Stomach (tissue), 19 donors: ENCODE measurements at places on chromosomes 7 and 10.

- peak; percentile 41 for DNase-seq
Observed at GRCh38 chr10:43962346-43963191, 313.9 kb upstream of the ZNF32 start.

- DNase-seq, result no peak
Observed at GRCh38 chr7:2964208-2964607, 79.5 kb downstream of the CARD11 start.

DNA sequence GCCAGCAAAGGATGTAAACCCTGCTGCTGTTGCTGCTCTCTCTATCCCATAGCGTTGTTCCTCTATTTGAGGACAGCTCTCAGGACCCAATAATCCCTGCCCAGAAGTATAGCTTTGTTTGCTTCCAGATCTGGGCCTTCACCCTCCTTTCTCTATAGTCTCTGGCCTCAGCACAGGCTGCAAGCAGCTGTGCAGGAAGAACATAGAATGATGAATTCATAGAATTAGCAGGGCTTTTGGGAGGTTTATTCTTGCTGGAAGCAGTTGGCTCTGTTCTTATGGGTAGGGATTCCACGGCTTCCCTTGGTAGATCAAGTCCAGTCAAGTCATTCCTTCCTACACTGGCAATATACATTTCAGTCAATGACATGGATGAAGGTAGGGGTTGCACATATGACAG, 354.7 kb downstream of the HPSE2 start:
- DNase-seq, result no peak

- DNase-seq, result no peak
Observed at GRCh38 chr10:103442031-103442461, 10.1 kb downstream of the CALHM2 start.

DNA sequence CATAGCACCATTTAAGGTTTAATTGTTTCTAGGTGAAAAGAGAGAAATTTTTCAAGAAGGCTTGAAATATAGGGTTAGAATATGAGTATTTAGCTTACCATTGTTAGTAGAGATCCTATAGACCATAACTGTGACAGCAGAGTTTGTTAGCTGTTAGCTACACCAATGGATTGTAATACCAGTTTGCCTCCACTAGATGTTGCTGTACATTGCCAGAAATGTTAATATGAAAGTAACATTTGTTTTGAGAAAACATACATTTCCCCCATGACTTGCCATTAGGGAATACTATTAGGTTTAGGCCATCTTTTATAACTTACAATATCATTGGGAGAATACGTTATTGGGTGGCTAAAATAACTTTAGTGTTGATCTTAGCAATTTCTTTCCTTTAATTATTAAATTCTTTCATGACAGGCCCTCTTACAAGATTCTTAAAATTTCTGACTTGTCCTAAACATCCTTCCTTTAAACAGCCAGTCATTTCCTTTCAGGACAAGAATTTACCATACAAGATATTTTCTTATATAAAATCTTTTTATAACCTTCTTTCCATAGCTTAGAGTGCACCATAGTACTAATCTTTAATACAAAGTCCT, 39.5 kb downstream of the ZNF117 start:
- DNase-seq, result no peak
